ENCODE measurements at places on chromosomes 6 and 20.

DNA sequence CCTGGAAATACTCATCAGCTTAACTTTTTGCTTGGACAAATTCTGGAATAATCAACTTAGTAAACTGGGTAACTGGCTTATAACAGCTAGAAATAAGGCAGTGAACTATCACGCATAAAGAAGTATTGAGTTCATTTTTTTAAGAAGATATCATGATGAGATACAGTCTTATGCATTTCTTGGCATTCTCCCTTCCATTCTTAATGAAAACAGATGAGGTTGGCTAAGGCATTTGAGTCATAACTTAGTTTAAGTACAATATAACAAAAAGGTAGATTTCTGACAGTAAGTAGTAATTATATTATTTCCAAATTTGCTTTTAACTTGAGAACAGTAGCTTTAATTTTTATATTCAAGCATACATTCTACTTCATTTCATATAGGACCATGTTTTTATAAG lies 56.1 kb downstream of the SAMD5 start:
- DNase-seq = no peak

- DNase-seq = no peak
Measured at GRCh38 chr6:4371207-4371921, 236.0 kb upstream of the ECI2 start.

GRCh38 chr20:12028771-12029170 lies 111.1 kb downstream of the BTBD3 start:
- peak; percentile 50 for DNase-seq

GRCh38 chr6:44257753-44258324 lies 511 bp upstream of the SLC35B2 start:
- no peak for DNase-seq

- no peak for DNase-seq
Measured at GRCh38 chr20:25991051-25991755, 294.6 kb upstream of the ZNF337 start.

DNA sequence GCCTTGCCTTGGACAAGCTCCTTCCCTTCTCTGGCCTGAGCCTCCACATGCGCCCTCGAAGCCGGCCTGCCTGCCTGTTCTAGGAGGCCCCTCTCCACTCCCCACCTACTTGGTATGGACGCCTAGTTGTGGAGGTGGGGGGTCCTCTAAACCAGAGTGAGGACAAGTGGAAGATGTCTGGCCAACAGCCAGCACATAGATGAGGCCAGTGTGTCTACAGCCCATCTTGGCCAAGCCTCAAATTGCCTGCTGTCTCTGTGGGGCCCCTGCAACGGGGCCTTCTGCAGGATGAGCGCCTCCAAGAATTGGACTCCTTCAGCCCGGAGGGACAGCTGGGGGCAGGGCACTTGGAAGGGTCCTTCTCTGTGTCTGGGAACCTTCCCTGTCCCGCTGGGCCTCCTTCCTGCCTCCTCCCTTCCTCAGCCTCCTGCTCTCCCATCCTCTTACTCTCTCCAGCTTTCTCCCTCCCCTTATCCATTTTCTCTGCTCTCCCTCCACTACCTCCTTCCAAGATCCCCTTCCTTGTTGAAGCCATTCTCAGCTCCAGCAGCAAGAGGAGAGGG lies 1.6 kb downstream of the MDFI start:
- no peak for DNase-seq

DNA sequence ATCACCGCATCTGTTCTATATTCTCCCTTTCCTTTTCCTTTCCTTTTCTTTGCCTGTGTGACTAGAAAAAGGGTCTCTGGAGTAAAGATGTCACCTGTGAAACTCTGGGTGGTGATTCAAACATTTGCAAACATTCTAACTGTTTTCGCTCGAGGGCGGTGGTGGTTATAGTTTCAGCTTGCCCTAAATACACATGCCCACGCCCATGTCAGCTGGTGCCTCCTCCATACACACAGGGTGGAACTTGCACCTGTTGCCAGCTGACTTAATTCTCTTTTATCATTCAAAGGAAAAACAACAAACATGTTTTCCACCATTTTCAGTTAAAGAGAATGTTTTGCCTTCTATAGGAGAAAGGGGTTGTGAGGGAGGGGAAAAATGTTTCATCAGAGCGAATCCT lies 381.9 kb upstream of the ARID1B start:
- no peak for DNase-seq

- DNase-seq = peak; percentile 97
Measured at GRCh38 chr6:13526727-13527670, 39.6 kb upstream of the GFOD1 start.

GRCh38 chr6:32115623-32116022 lies 6.5 kb upstream of the TNXB start:
- DNase-seq = no peak

DNA sequence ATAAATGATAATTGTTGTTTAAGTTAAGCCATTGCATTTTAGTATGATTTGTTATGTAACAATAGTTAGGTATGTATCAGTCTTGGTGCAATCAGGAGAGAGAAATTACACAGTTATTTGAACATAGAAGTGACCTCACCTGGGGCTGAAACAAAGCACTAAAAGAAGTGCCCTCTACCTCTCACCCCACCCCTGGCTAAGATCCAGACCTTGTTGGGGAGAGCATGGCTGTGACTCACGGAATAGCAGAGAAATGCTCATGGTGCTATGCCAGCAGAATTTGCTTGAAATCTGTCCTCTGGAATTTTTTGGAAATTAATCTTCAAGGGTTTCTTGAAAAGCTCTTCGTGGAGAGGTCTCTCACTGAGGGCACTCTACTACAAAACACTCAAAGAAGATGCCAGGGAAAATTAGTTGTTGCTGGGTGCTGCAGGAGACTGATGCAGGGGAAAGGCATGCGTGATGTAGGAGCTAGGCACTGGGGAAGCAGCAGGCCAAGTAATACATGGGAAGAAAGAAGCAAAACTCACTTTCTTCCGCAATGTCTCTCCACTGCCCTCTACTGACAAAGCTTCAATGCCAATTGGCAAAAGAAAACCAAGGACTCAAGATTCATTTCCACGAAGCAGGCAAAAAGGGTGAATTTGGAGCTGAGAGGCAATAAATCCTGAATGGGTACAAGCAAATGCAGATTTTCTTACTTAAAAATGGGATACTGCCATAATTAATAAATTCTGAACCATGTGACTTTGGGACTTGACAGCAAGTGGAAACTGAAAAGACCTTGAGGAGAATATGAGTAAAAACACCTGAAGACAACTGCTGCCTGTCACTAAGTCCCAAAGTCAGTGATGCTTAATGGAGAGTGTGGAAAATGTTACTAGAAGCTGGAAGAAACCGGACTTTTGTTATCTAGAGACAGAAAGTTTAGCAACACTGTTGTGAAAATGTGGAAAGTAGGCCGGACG lies 136.3 kb upstream of the ZNF184 start:
- peak; percentile 46 for DNase-seq

- no peak for DNase-seq
Measured at GRCh38 chr6:104599821-104600638, 259.7 kb downstream of the HACE1 start.

DNA sequence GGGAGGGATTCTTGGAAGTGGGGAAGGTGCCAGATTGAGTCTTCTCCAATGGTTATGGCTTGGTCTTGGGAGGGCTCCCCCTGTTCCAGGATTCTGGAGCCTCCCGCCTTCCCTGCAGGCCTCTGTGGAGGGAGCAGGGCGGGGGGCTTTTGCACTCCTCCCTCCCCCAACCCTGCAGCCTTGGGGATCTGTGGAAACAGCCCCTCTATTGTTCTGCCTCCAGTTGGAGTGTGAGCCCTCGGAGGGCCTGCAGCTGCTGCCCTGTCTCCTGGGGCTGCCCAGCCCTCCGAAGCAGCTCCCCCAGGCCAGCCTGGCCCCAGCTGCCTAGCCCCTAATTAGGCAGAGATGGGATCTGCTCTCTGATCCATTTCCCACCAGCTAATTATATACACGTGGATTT lies 14.7 kb downstream of the FAM110A start:
- DNase-seq = no peak

- DNase-seq = no peak
Measured at GRCh38 chr20:62771396-62772102, 24.7 kb upstream of the MRGBP start.

DNA sequence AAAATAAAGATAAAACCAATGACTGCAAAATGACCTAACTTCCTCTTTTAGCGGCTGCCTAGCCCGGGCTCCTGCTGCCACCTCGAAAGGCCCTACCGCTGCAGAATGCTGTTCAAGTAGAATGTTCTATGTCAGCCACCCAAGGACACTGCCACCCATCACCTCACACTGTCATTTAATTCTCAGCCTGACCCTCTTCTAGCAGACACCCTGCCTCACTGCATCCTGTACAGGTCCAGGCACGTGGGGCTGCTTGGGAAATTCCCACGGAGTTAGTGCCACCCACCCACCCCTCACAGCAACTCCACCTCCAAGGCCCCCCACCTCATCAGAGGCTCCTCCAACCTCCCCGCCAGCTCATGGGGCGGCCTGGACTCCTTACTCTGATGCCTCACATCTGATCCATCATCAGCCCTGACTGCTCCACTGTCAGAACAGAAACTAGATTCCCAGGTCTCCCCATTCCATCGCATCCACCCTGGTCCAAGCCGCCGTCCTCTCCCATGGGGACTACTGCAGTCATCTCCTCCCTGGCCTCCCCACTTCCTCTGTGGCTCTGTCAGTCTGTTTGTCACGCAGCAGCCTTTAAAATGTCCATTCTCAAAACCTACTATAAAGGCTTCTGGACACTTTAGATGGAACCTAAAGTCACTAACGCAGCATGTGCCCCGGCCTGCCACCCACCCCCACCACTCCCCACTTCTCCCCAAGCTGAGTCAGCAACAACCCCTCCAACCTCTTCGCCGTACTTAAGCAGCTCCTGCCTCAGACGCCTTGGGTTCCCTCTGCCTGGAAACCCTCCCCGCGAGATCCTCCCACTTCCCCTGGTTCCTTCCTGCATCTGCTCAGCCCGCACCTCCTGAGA lies 17.0 kb downstream of the NFATC2 start:
- no peak for DNase-seq

DNA sequence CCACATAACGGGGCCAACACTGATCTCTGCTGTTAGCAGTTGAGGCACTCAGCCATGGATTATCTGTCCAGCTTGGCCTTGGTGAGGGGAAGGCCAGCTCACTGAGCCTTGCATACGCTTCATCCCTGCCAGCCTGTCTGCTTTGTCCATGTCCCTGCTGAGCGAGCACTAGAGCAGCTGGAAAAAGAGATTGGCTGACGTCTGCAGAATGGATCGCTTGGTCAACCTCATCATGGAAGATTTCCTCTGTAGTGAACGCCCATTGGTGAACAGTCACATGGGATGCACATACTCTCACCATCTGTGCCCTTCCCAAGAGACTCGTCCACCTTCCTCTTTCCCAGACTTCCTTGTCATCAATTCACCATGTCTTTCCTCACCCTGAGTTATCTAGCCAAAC lies 26.9 kb downstream of the MUC22 start:
- no peak for DNase-seq

- no peak for DNase-seq
Measured at GRCh38 chr6:3007571-3007970, 7.9 kb downstream of the NQO2 start.

DNA sequence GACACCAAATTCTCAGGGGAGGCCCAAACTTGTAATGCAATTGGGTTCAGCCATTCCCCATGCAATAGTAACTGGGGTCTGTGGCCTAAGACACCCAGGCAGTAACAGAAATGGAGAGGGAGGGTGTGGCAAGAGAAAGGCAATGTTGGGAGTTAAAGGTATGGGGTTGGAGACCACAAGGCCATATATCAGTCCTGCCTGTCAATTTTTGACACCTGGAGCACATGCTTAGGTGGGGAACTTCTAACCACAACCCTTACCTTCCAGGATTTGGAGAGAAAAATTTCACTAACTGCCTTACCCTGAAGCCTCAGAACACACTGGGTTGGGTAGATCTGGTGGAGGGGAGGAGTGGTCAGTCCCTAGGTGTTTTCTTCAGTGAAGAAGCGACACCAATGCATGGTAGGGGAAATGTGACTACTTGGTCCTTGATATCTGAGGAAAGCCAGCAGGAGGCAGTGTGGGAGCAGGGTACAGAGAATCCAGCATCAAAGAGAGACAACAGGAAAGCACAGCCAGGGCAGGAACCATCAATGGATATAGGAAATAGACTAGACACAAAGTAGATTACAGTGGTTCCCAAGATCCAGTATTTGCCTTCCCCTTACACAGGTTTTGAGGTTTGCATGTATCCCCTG lies 6.8 kb upstream of the USP49 start:
- no peak for DNase-seq

DNA sequence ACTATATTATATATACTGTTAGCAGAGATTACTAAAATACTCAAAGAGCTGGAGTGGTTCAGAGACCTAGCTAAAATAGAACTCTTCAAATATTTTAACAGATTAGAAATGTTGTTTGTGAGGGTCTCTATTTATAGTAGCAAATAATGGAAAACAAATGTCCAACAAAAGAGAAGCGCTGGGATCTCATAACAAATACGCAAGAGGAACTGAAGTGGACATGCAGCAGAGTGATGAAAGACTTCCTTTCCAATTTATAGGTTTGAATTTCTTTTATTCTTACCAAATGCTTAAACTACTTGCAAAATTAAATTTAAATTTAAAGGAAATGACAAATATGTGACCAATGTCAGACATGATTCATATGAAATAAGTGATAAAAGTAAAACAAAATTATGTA lies 49.9 kb downstream of the PIGU start:
- DNase-seq = no peak

GRCh38 chr6:105594821-105595220 lies 191.9 kb upstream of the PREP start:
- no peak for DNase-seq

GRCh38 chr6:155578251-155578650 lies 122.6 kb upstream of the NOX3 start:
- no peak for DNase-seq

GRCh38 chr6:130000526-130001421 lies 17.6 kb upstream of the L3MBTL3 start:
- DNase-seq = no peak

GRCh38 chr20:43388268-43389002 lies 69.3 kb upstream of the SRSF6 start:
- no peak for DNase-seq

- DNase-seq = no peak
Measured at GRCh38 chr6:53197553-53197952, 48.9 kb upstream of the GCM1 start.

DNA sequence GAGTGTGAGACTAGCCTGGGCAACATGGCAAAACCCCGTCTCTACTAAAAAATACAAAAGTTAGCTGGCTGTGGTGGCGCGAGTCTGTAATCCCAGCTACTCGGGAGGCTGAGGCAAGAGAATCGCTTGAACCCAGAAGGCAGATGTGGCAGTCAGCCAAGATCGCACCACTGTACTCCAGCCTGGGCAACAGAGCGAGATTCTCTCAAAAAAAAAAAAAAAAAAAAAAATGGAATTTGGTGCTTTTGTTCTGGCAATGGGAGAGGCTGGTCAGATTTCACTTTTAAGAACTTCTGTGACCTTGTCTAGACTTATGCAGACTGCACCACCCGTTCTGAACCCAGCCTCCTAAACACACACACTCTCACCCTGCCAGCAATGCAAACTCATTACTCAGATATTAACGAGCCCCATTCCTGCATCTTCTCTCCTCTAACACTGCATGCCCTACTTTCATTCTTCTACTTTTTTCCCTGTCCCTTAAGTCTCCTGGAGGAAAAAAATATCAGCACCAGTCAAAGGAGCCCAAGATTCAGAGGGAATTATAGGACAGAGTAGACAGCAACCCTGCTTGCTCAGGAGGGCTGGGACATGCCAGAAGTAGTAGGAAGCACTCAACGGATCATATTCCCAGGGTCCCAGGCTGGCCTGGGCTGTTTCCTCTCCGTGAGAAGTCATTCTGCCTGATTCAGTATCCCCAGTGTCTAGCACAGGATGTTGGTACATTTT lies 4.4 kb downstream of the MOCS1 start:
- DNase-seq = no peak

- no peak for DNase-seq
Measured at GRCh38 chr6:121395736-121396135, 39.7 kb upstream of the GJA1 start.
